Osteoblast (primary cell): ENCODE measurements at places on chromosomes 7 and 10. TPM values are rescaled to one million over a fixed set of nuclear protein-coding genes. Genes with fewer than 3 reads are reported as not detected.

DNA sequence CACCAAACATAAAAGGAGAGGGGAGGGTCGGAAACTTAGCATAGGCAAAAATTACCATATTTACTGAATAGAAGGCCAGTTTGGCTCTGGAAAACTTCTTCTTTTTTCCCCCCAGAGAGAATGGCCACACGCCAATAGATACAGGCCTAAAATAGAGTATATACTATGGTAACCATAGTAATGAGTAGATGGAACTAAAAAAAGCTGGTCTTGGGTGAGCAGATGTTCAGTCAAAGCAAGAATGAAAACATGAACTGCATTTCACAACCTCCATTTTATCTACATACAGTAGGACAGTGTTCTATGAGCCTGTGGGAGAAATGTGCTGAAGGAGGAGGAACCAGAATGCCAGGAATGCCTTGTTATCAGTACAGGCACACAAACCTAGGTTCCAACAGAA lies 141.7 kb upstream of the SEMA3A start:
- no peak for DNase-seq

The PTPRN2 gene
- 0.36 and 0.88 TPM in 2 replicates for total RNA-seq

GRCh38 chr7:106471021-106471420 lies 186.2 kb upstream of the NAMPT start:
- DNase-seq: no peak

DNA sequence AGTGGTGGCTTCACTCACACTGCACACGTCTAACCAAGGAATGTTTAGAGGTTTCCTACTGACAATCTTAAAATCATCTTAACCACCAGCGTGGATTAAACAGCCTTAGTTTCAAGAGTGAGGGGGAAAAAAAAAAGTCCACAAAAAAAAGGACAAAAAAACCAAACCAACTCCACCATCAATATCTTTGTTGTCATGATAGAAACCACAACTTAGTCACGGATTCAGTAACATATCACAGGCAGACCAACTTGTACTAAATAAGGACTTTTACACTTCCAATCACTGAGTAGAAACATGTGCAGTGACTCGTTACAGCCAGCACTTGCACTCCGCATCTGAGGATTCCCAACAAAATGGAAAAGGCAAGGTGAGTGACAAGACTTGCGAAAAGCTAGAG lies 46.5 kb downstream of the FAM171A1 start:
- no peak for DNase-seq

The ANKRD30A gene
- not detected in 2 replicates for total RNA-seq

GRCh38 chr7:95684037-95684436 lies 87.7 kb upstream of the PDK4 start:
- DNase-seq: peak; percentile 66

The NACAD gene
- total RNA-seq: 0.59 and 0.72 TPM in 2 replicates

DNA sequence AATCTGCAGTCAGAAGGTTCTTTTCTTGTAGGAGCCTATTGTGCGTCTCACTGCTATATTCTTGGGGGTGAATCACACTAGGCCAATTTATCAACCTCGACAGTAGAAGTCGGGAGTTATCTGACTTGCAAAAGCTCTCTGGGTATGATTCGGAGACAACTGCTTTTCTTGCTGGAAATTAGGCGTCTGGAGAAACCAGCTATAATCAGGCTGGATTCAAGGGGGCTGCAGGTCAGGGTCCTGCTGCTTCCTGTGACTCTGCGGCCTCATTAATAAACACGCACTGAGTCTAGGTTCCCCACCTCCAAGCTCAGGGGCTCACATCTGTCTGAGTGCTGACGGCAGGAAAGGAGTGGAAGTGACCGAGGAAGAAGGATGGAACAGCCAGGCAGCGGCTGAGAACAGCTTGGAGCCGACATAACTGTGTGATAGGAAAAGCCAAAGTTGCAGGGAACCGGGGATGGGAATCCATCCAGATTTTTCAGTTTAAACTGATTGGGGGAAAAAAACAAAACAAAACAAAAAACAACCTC lies 184.6 kb downstream of the FANK1 start:
- DNase-seq: no peak

DNA sequence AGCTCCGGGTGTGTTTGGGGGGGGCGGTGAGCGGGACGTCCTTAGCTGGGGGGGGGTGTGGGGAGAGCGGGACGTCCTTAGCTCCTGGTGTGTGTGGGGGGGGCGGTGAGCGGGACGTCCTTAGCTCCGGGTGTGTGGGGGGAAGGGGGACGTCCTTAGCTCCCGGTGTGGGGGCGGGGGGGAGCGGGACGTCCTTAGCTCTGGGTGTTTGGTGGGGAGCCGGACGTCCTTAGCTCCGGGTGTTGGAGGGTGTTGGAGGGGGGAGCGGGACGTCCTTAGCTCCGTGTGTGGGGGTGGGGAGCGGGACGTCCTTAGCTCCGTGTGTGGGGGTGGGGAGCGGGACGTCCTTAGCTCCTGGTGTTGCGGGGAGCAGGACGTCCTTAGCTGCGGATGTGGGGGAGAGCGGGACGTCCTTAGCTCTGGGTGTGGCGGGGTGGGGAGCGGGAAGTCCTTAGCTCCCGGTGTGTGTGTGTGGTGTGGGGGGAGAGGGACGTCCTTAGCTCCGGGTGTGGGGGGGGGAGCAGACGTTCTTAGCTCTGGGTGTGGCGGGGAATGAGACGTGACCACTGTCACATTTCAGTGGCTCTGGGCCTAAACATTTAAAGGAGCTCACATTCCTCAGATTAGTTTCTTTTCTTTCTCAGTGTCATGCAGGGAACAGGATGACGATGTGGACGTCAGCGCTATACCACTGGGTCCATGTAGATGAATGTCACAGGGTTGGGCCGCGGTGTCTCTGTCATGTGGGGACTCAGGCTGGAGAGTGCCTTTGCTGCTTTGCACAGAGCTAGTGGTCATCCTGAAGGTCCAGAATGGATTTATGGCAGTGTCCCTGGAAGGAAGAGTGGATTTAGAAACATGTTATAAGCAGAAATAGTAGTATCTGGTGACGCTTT lies 7.5 kb downstream of the DYNC2I1 start:
- peak; percentile 92 for DNase-seq

DNA sequence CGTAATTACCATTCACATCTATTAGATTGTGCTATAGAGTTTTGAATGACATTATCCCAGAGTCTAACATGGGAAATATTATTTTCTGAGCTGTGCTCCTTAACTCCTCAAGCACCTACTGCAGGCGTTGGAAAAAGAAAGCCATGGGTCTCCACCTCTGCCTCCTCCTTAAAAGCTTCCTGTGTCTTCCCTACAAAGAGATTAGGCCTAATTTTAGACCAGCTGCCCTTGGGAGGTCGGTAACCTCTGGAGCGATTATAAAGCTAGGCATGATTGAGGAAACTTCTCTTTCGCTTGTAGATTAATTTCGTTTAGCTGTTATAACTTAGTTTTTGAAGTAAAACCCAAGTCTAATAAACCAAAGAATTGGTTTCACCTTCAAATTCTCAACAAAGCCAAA lies 75.2 kb downstream of the PLXDC2 start:
- no peak for DNase-seq

- no peak for DNase-seq
Measured at GRCh38 chr10:91006752-91007346, 86.0 kb upstream of the ANKRD1 start.
